ENCODE measurements at places on chromosomes 12 and 14.
A peak's percentile ranks its signal among the peaks of the same experiment; 100 is the strongest.

DNA sequence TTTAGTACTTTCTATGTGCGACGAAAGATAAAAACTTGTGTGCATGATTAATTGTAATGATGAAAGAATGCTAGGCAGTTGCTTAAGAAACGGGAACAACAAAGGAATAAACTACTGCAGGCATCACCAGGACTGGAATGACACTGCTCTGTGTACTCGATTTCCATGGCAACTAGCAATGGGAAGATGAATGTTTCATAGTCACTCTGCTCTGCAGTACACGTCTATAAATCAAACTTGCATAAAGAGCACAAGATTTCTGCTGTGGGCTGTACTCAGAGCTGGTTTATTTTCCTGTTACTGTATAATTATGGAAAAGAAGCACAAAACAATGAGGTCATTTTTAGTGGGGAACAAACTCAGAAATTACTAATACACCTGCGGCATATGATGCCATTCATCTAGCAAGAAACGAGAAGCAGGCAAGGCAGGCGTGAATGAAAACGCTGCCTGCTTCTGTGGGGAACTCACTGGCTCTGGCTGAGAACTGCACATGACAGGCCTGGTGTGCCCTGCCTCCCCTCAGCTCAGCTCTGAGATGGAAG lies 41.8 kb downstream of the EFCAB11 start:
- no peaks in the 10 kb centered on the region for H3K27me3 ChIP-seq
- no peaks in the 10 kb centered on the region for H3K36me3 ChIP-seq
- H3K4me1 ChIP-seq, result no peaks in the 10 kb centered on the region
- H3K4me3 ChIP-seq, result no peak overlapping the region
- DNase-seq, result no peak

GRCh38 chr12:26233631-26234030 lies 38.3 kb downstream of the SSPN start:
- H3K4me1 ChIP-seq, result no peaks in the 10 kb centered on the region
- H3K27me3 ChIP-seq, result no peaks in the 10 kb centered on the region
- no peak overlapping the region for H3K4me3 ChIP-seq

DNA sequence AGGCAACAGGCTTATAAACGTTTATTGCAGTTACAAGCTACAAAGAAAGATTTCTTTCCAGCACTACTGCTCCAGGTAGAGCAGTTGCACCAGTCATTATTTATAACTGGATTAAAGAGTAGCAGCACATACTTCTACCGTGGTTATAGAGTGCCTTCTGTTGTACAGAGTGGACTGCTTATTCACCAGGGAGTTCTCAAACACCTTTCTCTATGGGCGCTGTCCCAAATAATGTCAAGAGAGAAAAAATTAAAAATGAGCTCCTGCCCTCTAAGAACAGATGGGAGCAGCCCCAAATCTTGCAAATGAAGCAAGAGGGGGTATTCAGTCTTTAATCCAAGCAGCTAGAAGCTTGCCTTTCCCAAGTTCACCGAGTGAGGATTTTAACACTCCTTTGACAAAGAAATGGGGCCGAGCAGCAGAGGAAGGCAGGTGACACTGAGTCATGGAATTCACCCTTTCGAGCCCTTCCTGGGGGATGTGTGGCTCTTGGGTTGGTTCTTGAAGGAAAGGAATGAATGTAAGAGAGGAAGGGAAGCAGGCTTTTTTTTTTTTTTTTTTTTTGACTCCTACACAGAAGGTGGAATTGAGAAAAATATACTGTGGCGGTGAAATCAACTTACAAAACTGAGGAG lies 181.2 kb downstream of the PRKCH start:
- H3K27ac ChIP-seq, result no peak overlapping the region
- no peaks in the 10 kb centered on the region for H3K4me1 ChIP-seq
- H3K4me3 ChIP-seq, result no peak overlapping the region
- H3K27me3 ChIP-seq, result no peaks in the 10 kb centered on the region

GRCh38 chr12:96026331-96026730 lies 9.1 kb downstream of the LTA4H start:
- DNase-seq, result no peak
- H3K4me1 ChIP-seq, result peaks cover 7% of the 10 kb centered on the region
- H3K27ac ChIP-seq, result no peak overlapping the region
- no peaks in the 10 kb centered on the region for H3K27me3 ChIP-seq
- H3K36me3 ChIP-seq, result no peaks in the 10 kb centered on the region
- H3K4me3 ChIP-seq, result no peak overlapping the region

- no peak overlapping the region for H3K4me3 ChIP-seq
- no peaks in the 10 kb centered on the region for H3K36me3 ChIP-seq
- H3K4me1 ChIP-seq, result no peaks in the 10 kb centered on the region
- H3K27me3 ChIP-seq, result no peaks in the 10 kb centered on the region
These were observed 439.0 kb upstream of the STXBP6 start for GRCh38 chr14:25488961-25489360.

- DNase-seq, result no peak
- H3K27ac ChIP-seq, result no peak overlapping the region
These were observed 57.6 kb downstream of the FBXL14 start for GRCh38 chr12:1536817-1537216.

DNA sequence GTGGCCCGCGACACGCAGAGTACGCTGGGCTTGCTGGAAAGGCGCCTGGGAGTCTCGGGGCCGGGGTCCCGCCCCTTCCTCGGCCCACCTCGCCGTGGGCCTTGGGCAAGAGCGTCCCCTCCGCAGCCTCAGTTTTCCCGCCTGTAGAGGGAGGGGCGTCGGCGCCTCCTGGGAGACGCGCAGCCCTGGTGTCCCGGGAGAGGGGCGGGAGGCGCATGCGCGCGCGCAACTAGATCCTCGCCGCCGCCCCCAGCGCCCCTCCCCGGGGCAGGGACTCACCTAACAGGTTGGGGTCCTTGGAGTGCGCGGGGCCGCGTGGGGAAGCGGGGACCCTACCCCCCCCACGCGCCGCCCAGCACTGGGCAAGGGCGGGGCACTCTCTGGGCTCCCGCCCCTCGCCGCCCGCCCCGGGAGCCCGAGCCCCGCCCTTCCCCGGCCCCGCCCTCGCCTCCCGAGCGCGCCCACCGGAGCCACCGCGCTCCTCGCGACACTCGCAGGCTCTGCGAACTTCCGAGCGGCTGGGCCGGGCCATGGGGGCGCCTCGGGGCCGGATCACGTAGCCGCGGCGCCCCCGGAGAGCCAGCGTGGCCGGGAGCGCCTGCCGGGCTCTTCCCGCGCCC lies at the start of gene KIF26A:
TSS of gene KIF26A (plus strand) at position 490 of the 620 bp plus-strand sequence. CDS start 136 bp downstream, outside the sequence.
- H3K27ac ChIP-seq, result no peak within 1 kb of the TSS
- no peaks in the 10 kb centered on the region for H3K4me1 ChIP-seq
- no peaks in the 10 kb centered on the region for H3K36me3 ChIP-seq

GRCh38 chr12:93943780-93944179 lies 204.6 kb upstream of the PLXNC1 start:
- no peak overlapping the region for H3K27ac ChIP-seq
- H3K27me3 ChIP-seq, result no peaks in the 10 kb centered on the region
- no peaks in the 10 kb centered on the region for H3K4me1 ChIP-seq
- no peak for DNase-seq

GRCh38 chr12:46296822-46297221 lies 28.0 kb upstream of the SLC38A1 start:
- no peak for DNase-seq
- H3K27me3 ChIP-seq, result no peaks in the 10 kb centered on the region
- H3K27ac ChIP-seq, result no peak overlapping the region
- H3K4me3 ChIP-seq, result no peak overlapping the region
- no peaks in the 10 kb centered on the region for H3K4me1 ChIP-seq

DNA sequence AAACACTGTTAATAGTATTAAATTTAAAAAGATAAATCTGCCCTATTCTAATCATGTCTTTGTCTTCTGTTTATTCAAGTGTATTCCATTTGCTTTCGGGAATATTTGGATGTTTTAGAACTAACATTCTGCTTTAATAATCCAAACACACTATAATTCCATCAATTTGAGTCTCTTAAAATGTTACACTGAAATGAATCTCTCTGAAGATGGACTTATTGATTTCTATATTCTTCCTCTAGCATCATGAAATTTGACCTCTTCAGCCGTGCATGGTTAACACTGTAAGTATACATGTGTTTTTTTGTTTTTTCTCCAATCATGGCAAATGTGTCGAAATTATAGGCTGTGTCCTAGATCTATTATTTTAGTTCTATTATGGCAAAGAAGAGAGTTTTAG lies 339.2 kb downstream of the ACSS3 start:
- no peaks in the 10 kb centered on the region for H3K4me1 ChIP-seq
- no peak overlapping the region for H3K4me3 ChIP-seq
- H3K27me3 ChIP-seq, result no peaks in the 10 kb centered on the region
- H3K27ac ChIP-seq, result no peak overlapping the region
- no peaks in the 10 kb centered on the region for H3K36me3 ChIP-seq
- no peak for DNase-seq

DNA sequence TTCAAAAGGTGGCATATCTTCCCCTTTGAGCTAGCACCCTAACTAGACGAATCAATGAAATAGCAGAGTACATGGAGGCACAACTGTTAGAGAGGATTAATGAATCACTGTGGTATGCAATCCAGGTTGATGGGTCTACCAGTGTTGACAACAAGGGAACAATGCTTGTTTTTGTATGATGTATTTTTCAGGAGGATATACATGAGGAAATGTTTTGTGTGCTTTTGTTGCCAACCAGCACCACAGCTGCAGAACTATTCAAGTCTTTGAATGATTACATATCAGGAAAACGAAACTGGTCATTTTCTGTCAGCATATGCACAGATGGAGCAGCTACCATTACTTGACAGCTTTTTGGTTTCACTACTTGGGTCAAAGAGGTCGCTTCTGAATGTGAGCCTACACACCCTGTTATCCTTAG lies 142.6 kb downstream of the GPHN start:
- H3K4me3 ChIP-seq, result no peak overlapping the region
- no peaks in the 10 kb centered on the region for H3K27me3 ChIP-seq
- 0 out of 2 replicates have a peak, but pooled peaks cover 3% of the 10 kb centered on the region for H3K4me1 ChIP-seq

GRCh38 chr12:39224971-39225370 lies 217.9 kb downstream of the KIF21A start:
- no peak overlapping the region for H3K4me3 ChIP-seq
- H3K4me1 ChIP-seq, result no peaks in the 10 kb centered on the region
- H3K27ac ChIP-seq, result no peak overlapping the region
- H3K36me3 ChIP-seq, result no peaks in the 10 kb centered on the region

DNA sequence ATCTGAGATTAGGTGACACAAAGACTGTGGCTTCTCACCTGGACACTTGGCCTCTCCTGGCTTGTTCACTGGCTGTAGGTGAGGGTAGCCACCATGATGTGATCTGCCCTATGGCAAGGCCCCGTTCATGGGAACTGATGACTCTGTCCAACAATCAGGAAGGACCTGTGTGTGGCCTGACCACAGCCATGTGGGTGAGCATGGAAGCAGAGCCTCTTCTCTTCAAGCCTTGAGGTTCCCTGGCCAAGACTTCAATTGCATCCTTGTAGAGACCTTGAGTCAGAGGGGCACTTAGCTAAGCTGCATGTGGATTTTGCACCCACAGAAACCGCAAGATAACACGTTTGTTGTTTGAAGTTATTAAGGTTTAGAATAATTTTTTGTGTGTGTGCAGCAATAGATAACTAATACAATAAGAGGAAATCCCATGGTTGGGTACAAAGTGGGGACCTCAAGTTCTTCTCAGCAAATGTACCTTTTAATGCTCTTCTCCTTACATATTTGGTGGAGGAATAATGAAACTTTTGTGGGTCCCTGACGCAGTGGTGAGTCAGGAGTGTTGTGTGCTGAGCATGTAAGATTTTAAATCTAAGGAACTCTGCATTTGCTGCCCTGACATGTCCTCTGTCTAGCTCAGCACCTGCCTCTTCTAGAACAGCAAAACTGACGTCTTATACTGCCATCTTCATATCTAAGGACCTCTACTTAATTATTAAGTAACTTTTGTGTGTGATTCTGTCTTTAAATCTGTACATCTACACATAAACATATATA lies 27.5 kb upstream of the PLEKHG7 start:
- no peaks in the 10 kb centered on the region for H3K36me3 ChIP-seq
- DNase-seq, result no peak
- no peak overlapping the region for H3K4me3 ChIP-seq
- no peaks in the 10 kb centered on the region for H3K27me3 ChIP-seq
- H3K27ac ChIP-seq, result no peak overlapping the region

DNA sequence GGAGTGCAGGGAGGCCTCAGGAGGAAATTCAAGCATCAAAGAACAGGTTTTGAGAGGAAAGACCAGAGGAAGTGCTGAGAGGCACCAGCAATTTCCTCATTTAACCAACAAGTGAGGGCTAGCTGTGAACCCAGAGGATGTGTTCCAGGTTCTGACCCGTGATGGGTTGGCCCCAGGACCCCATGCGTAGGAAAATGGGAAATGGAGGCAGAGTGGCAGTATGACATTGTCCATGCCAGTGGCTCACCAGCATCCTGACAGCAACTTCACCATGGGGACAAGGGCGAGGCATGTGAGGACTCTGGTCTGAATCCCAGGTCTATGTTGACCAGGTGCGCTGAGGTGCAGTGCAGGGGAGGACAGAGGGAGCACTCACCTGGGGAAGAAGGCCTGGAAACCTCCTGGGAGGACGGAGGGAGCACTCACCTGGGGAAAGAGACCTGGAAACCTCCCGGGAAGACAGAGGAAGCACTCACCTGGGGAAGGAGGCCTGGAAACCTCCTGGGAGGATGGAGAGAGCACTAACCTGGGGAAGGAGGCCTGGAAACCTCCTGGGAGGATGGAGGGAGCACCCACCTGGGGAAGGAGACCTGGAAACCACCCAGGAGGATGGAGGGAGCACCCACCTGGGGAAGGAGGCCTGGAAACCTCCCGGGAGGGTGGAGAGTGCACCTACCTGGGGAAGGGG lies 6.7 kb upstream of the CACNA2D4 start:
- no peaks in the 10 kb centered on the region for H3K36me3 ChIP-seq
- no peak for DNase-seq
- H3K4me3 ChIP-seq, result no peak overlapping the region

GRCh38 chr14:32364941-32365340 lies 35.8 kb downstream of the AKAP6 start:
- no peak overlapping the region for H3K4me3 ChIP-seq
- H3K36me3 ChIP-seq, result no peaks in the 10 kb centered on the region
- H3K27ac ChIP-seq, result no peak overlapping the region
- DNase-seq, result peak; percentile 18

DNA sequence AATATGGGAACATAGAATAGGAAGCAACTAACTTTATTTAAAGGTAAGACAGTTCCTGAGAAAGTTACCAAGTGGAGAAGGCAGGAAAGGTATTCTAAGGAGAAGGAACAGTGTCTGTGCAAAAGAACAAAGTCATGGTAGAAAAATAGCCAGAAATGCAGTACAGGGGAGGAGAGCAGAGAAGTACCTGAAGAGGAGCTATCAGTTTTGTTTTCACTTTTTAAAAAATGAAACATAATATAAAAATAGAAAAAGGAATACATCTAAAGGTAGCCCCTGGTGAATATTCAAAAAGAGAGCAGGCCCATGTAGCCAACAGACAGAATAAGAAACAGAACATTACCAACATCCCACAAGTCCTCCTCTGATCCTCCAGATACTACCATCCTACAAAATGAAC lies 408.7 kb downstream of the ADAMTS20 start:
- peak; percentile 10 for DNase-seq
- H3K27ac ChIP-seq, result no peak overlapping the region
- no peaks in the 10 kb centered on the region for H3K27me3 ChIP-seq

DNA sequence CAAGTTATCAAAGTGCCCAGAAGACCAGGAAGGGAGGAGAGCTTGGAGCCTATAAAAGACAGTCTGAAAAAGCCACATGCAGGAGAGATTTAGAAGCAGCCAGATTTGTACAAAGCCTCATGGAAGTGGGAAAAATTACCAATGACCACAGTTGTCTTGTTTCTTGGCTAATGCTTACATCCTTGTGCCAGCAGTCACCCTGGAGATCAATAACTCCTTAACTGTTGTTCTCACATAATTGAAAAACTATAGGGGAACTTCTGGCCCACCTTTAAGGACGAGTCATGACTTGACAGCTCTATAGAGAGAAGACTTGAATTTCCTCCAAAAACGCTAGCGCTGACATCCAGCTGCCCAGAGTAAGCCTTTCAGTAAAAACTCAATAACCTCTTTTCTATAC lies 313.1 kb downstream of the GALC start:
- no peaks in the 10 kb centered on the region for H3K36me3 ChIP-seq
- DNase-seq, result no peak
- H3K27me3 ChIP-seq, result no peaks in the 10 kb centered on the region
- no peak overlapping the region for H3K4me3 ChIP-seq
- H3K27ac ChIP-seq, result no peak overlapping the region
